ENCODE measurements at places on chromosomes 7 and 10.
A peak's percentile ranks its signal among the peaks of the same experiment; 100 is the strongest.

DNA sequence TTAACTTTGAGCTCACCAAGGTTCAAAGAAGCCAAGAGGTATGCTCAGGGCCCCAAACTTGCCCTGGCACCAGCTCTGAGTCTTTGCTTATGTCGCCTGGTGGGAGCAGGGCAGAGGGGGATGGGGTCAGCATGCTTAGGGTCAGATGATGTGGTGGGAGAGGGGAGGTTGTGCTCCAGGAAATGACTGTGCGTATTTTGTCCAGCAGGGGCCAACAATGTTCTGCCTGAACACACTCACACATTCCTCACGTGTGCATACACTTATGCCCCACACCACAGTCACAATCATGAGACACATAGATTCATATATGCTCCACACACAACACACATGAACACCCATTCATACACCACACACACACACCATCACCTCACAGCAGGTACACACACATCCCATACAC, 4.4 kb upstream of the RAMP3 start:
- DNase-seq, result no peak
- no peaks in the 10 kb centered on the region for H3K27me3 ChIP-seq
- H3K4me1 ChIP-seq, result peaks cover 5% of the 10 kb centered on the region
- H3K36me3 ChIP-seq, result no peaks in the 10 kb centered on the region

GRCh38 chr7:41744161-41744560, 41.3 kb upstream of the INHBA start:
- H3K4me1 ChIP-seq, result no peaks in the 10 kb centered on the region
- no peak overlapping the region for H3K4me3 ChIP-seq
- no peaks in the 10 kb centered on the region for H3K27me3 ChIP-seq

GRCh38 chr10:93447970-93448369, 34.2 kb downstream of the MYOF start:
- no peak for DNase-seq
- H3K36me3 ChIP-seq, result peaks cover 31% of the 10 kb centered on the region
- H3K27ac ChIP-seq, result no peak overlapping the region
- H3K4me3 ChIP-seq, result no peak overlapping the region
- peaks cover 14% of the 10 kb centered on the region for H3K4me1 ChIP-seq

GRCh38 chr10:8296090-8296733, 241.7 kb downstream of the GATA3 start:
- H3K4me1 ChIP-seq, result no peaks in the 10 kb centered on the region
- no peak overlapping the region for H3K4me3 ChIP-seq
- H3K27me3 ChIP-seq, result peaks cover 4% of the 10 kb centered on the region
- no peak overlapping the region for H3K27ac ChIP-seq
- H3K36me3 ChIP-seq, result no peaks in the 10 kb centered on the region

- no peak overlapping the region for H3K27ac ChIP-seq
- H3K27me3 ChIP-seq, result no peaks in the 10 kb centered on the region
- no peaks in the 10 kb centered on the region for H3K4me1 ChIP-seq
- no peak overlapping the region for H3K4me3 ChIP-seq
These were observed 49.4 kb downstream of the GTF2IRD1 start for GRCh38 chr7:74503061-74503460.

DNA sequence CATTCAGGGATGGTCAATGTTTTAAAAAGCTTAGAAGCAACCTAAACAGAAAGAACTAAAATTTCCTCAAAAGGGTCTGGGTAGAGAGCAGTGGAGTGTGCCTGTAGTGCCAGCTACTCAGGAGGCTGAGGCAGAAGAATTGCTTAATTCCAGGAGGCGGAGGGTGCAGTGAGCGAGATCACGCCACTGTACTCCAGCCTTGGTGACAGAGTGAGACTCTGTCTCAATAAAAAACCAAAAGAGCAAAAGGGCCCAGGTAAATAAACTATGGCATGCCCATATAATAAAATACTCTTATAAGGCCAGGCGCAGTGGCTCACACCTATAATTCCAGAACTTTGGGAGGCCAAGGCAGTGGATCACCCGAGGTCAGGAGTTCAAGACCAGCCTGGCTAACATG, 93.0 kb downstream of the DNMBP start:
- peaks cover 27% of the 10 kb centered on the region for H3K4me1 ChIP-seq
- no peak for DNase-seq
- no peaks in the 10 kb centered on the region for H3K36me3 ChIP-seq
- H3K4me3 ChIP-seq, result no peak overlapping the region
- no peaks in the 10 kb centered on the region for H3K27me3 ChIP-seq

GRCh38 chr7:91690541-91691070, 189.9 kb downstream of the MTERF1 start:
- H3K4me1 ChIP-seq, result no peaks in the 10 kb centered on the region
- no peaks in the 10 kb centered on the region for H3K27me3 ChIP-seq
- no peak overlapping the region for H3K4me3 ChIP-seq
- DNase-seq, result no peak
- no peak overlapping the region for H3K27ac ChIP-seq

GRCh38 chr10:110774069-110775019, 97.4 kb upstream of the PDCD4 start:
- H3K27me3 ChIP-seq, result no peaks in the 10 kb centered on the region
- peaks cover 11% of the 10 kb centered on the region for H3K4me1 ChIP-seq
- no peak for DNase-seq
- peak overlapping the region; percentile 40 for H3K27ac ChIP-seq
- no peaks in the 10 kb centered on the region for H3K36me3 ChIP-seq

GRCh38 chr10:18000601-18001000, 48.9 kb downstream of the SLC39A12 start:
- no peaks in the 10 kb centered on the region for H3K36me3 ChIP-seq
- no peaks in the 10 kb centered on the region for H3K4me1 ChIP-seq
- no peak overlapping the region for H3K4me3 ChIP-seq
- no peak for DNase-seq

DNA sequence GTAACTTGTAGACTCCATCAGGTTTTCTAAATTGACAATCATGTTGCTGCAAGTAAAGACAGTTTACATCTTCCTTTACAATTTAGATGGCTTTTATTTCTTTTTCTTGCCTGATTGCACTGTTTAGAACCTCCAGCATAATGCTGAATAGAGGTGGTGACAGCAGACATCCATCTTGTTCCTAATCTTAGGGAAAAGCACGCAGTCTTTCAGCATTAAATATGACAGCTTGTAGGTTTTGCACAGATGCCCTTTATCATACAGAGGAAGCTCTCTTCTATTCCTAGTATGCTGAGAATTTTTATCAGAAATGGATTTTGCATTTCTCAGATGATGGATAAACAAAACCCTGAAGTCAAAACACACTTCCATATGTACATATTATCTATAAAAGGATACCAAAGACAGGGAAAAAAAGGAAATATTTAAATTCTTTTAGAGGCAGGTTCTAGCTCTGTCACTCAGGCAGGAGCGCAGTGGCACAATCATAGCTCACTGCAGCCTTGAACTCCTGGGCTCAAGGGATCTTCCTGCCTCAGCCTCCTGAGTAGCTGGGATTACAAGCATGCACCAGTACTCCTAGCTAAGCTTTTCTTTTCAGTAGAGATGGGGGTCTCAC, 69.1 kb upstream of the KCNIP2 start:
- H3K27ac ChIP-seq, result no peak overlapping the region
- H3K4me1 ChIP-seq, result no peaks in the 10 kb centered on the region
- no peak overlapping the region for H3K4me3 ChIP-seq
- peaks cover 13% of the 10 kb centered on the region for H3K36me3 ChIP-seq

DNA sequence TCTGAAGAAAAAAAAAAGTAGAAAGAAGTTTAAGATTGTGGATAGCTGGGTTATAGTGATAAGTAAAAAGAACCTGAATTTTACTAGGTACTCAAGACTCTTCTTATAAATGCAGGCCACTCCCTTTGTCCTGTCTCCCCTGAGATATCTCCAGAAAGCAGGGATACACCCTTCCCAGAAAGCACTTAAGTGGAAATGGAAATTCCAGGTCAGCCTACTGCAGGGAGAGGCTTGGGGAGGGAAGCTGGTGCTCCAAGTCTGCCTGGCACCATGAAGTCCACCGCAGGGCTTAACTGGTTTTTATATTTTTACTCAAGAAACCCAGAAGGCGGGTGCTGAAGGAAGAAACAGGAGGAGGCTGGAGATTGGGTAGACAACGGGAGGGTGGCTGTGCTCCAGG, 162.3 kb downstream of the INHBA start:
- no peak overlapping the region for H3K4me3 ChIP-seq
- H3K27me3 ChIP-seq, result no peaks in the 10 kb centered on the region
- H3K4me1 ChIP-seq, result no peaks in the 10 kb centered on the region
- no peak for DNase-seq
- H3K27ac ChIP-seq, result no peak overlapping the region
- no peaks in the 10 kb centered on the region for H3K36me3 ChIP-seq

GRCh38 chr7:32154797-32155196, 84.6 kb upstream of the PDE1C start:
- H3K27me3 ChIP-seq, result no peaks in the 10 kb centered on the region
- H3K4me1 ChIP-seq, result peaks cover 64% of the 10 kb centered on the region
- no peak overlapping the region for H3K4me3 ChIP-seq
- no peaks in the 10 kb centered on the region for H3K36me3 ChIP-seq
- DNase-seq, result peak; percentile 84
